ENCODE measurements at places on chromosomes 3 and 15.

DNA sequence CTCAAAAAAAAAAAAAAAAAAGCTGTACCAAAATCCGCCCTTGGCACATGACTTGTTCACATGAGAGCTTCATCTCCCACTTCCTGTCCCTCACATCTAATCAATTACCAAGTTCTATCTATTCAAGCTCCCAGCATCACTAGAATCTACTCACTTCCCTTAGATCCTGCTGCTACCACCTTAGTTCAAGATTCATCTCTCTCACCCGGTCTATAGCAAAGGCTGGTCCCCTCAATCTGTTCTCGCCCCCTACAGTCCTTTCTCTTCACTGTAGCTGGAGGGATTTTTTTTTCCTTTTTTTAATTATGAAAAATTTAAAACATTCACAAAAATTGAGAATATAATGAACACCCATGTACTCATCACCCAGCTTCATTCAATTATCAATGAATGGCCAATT is 16.7 kb upstream of the GPR160 start:
- DNase-seq, result no peak

- DNase-seq, result no peak
These were observed 62.4 kb upstream of the TOPAZ1 start for GRCh38 chr3:44179246-44179645.

DNA sequence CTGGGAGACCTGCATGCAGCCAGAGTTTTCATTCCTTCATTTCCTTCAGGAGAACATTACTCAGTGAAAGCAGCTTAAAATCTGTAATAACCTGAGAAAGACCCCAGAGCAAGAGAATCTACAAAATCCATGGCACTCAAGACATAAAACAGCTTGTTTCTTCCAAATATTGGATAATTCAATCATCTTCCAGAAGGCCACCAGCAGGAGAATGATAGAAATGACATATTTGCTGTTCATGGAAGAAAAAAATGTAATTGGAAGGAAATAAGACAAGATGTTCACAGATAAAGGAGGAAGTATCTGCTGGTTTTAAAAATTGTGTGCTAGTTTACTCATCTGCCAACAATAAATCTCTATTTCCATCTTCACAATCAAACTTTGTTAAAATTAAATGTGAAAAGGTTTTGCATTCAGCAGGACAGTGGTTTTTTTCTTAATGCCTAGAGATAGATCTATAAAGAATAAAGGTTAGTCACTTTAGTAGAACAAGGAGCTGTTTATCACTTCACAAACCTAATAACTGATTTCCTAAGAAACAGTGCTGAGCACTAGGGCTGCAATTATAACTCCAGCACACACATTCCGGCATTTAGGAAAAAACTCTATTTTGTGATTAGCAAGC is 530.8 kb downstream of the NSUN3 start:
- no peak for DNase-seq

GRCh38 chr3:64049832-64050231 is 26.5 kb upstream of the PSMD6 start:
- no peak for DNase-seq

DNA sequence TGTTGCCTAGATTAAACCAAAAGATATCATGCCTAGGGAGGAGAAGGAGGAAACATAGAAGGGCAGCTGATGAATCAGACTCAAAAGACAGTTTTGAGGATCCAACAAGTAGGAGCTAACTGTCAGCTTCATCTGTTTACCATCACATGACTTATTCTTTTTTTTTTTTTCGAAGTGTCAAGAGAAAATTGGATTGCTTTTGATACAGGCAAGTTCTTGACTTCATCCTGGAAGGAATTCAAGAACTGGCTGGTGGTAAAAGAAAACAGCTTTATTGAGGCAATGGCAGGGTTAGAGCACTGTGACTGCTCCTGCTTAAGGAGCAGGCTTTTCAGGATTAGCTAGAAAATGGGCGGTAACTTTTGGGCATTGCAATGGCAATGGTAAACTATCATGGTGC is 227.5 kb upstream of the KCNMB2 start:
- DNase-seq, result no peak

GRCh38 chr3:24162929-24163328 is 217.8 kb downstream of the NR1D2 start:
- DNase-seq, result no peak

DNA sequence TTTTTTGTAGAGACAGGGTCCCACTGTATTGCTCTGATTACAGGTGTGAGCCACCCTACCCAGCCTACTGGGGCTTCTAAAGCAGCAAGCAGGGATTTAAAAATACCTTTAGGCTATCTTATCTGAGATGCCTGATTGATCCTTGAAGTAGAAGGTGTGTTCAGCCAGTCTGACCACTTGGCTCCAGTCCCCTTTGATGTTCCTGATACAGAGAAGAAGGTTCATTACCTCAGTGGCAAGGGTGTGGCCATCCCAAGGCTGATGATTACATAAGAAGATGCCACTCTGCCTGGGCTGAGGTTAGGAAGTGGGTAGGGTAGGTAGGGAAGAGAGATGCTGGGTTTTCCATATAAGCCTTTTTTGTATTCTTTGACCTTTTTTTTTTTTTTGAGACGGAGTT is 11.2 kb upstream of the DCAF1 start:
- DNase-seq, result no peak

DNA sequence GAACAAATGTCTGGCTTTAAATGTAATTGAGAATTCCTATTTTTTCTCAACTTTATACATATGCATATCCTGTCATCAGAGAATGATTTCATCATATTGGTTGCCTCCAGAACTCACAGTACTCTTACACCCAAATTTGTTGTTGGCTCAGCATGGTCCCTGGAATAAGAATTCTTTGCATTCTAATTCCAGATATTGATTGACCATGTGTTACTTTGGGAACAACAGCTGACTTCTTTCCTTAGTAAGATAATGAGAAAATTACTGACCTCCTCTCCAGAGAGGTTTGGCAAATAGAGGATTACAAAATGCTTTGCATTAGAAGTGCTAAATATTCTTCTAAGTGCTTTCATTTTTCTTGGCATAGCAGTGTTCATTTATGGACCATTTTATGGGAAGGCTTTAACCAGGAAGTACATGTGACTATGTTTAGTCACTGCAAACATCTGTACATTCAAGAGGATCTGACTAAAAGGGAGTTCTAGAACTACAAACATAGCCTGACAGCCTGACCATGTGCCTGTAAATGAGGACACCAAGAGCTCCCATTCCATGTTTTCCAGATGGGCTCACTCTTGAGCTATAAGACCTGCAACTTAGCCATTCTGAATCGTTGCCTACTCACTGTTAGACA is 391.6 kb upstream of the DPPA4 start:
- DNase-seq, result no peak

DNA sequence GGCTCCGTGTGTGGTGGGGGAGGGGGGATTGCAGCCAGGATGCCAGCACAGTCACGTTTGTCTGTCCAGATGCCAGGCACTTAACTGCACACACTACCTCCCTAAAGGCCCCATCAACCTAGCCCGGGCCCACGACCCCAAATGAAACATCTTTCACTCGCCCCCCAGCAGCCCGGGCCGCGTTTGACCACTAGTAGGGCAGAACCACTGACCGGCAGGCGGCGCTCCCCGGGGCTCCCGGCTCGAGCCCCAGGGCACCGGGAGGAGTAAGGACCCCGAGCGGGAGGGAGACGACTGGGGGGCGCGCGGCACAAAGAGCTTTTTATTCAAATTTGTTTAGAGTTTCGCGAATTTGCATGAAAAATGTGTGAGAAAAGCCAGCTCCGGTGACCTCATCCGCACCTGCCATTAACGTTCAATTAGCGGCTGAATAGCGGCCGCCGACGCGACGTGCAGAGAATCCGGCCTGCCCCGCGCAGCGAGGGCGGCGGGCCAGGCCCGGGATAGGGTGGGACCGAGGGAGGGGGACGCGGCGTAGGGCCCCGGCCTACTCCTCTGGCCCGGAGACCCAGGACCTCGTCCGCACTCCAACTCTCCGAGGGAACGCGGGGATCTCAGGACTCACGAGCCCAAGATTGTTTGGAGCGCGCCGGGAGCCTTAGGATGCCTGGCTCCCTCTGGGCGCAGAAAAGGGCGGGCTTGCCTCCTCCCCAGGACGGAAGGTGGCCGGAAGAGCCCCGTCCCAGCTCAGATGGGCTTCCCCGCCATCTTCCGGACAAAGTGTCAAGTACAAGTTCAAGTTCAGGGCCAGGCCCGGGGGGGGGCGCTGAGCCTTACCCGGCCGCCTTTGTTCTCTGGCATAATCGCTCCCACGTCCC is 64.9 kb upstream of the POLG start:
- no peak for DNase-seq

- no peak for DNase-seq
These were observed 10.1 kb upstream of the FSTL1 start for GRCh38 chr3:120460862-120461261.

GRCh38 chr3:198079771-198080520 is 119.9 kb downstream of the LMLN start:
- no peak for DNase-seq

GRCh38 chr3:38641461-38642110 is 7.9 kb downstream of the SCN5A start:
- no peak for DNase-seq

- no peak for DNase-seq
These were observed 1531.1 kb downstream of the SI start for GRCh38 chr3:163547014-163547685.

Data from HT-29 (cell line).